Stimulated activated naive CD4-positive, alpha-beta T cell treated with Interleukin-2 at 50 U/mL for 16 hours (primary cell): ENCODE measurements at places on chromosomes 1 and 21.

DNA sequence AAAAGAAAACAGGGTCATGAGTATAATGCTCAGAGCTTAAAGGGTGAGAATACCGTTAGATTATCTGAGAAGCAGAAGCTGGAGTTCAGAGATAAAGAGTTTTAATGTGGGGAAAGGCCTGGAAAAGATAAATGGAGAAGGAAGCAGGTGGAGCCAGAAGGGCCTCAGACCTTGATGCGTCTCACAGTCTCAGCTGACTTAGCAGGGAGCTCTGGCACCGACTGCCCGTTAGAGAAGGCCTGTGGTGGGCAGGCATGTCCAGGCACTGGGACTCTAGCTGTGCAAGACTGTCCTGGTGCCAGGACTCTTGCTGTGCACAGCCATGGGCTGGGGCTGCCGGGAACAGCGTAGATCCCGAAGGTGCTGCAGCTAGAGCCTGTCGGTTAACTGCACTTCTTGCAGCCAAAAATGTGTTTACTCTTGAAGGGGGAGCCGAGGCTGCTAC, 3.8 kb upstream of the SLAMF9 start:
- DNase-seq, result no peak

GRCh38 chr1:92992054-92992453, 30.8 kb upstream of the DIPK1A start:
- DNase-seq, result no peak

DNA sequence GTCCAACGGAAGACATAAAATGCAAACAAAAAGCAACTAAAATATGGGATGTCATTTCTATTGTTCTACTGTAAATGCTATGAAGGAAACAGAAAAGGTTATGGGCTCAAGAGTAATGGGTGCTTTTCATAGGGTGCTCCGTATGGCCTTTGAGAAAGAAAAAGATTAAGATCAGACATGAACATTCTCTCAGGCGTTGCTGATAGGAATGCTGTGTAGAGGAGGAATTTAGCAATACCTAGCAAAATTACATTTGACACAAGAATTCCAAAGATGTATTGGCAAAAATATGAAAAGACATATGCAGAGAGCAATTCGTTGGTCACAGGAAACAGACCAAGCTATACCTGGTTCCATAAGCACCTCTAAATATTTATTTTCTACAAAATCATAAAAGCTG, 5.7 kb upstream of the OXCT2 start:
- DNase-seq, result no peak

- no peak for DNase-seq
Observed at GRCh38 chr1:186043296-186043695, 309.1 kb downstream of the HMCN1 start.

GRCh38 chr21:21682172-21682571, 684.0 kb downstream of the NCAM2 start:
- DNase-seq, result no peak

GRCh38 chr1:218439541-218440295, 94.6 kb downstream of the TGFB2 start:
- DNase-seq, result no peak

DNA sequence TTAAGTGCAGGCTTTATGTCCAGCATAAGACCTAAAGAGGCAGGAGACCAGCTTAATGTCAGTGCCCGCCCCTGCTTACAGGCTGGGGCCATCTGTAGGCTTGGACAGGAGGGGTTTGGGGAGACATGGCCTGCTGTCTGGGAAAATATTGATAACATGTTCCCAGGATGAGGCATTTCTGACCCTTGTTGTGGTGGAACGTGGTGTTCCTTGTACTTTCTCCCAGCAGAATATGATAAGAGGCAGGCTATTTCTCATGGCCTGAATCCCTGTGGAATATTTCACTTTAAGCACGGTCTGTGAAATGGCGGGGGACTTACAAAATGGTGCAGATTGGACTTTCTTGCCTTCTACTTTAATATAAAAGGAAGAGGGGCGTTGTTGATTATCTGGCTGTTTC, 41.9 kb upstream of the PLA2G5 start:
- DNase-seq, result no peak
